ENCODE measurements at places on chromosomes 11 and 22.

GRCh38 chr11:108591893-108592292 lies 1.7 kb downstream of the EXPH5 start:
- no peak for DNase-seq

DNA sequence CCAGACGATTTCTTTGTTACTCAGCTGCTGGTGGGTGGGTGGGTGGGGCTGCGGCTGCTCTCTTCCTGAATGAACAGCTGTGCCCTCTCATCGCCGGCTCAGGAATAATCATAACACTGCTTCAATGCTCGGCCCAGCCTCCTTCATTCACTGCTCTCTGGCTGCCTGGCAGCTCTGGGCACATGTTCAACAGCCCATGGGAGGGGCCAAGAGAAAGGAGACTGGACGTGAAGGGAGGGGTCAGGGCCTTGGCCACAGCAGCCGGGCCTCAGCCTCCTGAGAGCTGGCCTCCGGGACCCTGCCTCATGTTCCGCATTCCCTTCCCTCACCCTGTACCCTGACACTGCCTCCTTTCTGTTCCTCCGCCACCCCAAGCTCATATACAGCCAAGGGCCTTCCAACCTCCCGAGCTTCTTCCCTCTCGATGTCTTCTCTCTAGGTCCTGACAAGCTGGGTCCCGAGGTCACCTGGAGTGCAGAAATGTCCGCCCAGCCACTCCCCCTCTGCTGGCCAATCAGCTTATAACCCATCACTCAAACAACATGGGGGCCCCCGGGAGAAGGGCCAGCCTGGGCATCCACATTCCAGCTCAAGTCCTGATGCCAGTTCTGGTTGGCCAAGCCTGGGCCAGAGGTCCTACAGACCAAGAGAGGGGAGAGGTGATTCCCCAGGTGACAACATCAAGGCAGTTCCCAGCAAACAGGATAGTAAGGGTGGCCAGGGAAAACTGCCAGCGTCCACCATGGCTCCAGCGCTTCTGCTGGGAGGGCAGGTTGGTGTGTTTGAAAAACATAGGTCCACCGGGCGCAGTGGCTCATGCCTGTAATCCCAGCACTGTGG lies 3.2 kb upstream of the CSDC2 start:
- DNase-seq: no peak

DNA sequence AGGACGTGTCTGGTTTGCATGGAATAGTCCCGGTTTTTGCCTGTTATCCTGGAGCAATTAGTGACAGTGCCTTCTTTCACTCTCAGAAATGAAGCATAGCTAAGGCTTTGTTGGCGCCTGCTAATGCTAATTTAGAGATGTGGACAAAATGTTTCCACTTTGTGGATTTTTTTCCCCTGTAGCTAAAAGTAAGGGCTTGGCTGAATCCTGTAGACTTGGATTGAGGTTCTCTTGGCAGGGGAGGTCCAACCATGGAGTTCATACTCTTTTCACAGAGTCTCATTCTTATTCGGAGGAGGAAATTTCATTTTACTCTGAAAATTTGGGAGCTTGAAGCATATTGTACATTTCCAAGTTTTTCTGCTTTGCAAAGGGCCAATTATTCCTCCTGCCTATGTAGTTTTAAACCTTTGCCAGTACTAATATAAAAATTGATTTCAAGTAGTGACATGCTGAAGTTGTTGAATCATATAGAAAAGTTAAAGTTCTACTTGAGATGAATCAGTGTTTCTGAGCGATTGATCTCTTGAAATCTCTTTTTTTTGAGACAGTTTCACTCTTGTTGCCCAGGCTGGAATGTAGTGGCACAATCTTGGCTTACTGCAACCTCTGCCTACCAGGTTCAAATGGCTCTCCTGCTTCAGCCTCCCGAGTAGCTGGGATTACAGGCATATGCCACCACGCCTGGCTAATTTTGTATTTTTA lies 20.0 kb downstream of the PPFIA1 start:
- no peak for DNase-seq

DNA sequence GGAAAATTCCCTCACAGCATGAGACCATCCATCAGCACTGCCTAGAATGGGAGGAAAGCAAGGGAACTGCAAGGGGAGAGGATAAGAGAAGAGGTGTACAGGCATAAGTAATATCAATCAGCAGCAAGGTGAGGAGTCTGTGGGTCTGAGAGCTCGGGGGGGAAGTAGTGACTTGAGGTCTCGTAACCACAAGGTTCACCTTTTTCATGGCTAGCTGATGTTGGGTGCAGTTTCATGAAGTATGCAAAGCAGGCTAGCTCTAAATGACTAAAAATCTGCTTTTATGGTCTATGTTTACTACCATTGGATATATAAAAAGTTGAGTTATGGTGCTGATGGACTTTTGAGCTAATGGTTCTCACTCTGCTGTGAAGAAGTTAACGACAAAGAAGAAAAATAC lies 35.8 kb downstream of the OR4C6 start:
- no peak for DNase-seq

DNA sequence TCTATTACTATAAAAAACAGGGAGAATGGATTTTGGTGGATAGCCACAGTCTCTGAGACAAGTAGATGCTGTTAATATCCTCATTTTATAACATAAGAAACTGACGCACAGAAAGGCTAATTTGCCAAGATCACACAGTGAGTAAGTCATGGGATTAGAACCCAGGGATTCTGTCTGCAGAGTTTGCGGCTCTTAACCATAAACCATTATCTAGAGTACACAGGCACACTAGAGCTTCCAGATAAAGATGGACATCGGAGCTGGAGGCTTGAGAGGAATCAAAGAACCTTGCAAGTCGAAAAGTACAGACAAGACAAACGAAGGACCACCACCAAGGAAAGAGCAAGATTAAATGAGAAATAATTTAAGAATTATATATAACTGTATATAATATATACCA lies 11.3 kb downstream of the LGALS12 start:
- DNase-seq: no peak

DNA sequence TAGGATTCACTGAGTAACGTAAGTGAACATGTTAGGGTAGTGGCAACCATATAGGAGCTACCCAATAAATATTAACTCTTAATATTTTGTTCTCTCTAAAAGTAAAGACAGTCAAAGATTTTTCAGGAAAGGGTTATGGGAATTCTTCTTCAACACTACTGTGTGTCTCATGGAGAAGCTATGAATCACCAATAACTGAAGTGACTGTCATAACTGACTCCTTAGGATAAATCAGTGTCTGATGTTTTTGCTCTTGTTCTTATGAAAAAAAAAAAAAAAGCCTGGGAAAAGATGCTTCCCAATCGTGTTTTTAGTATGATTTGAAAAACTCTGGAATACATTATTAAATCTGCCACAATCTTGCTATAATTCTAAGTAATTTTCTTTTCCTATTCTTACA lies 111.2 kb upstream of the CEP126 start:
- no peak for DNase-seq

DNA sequence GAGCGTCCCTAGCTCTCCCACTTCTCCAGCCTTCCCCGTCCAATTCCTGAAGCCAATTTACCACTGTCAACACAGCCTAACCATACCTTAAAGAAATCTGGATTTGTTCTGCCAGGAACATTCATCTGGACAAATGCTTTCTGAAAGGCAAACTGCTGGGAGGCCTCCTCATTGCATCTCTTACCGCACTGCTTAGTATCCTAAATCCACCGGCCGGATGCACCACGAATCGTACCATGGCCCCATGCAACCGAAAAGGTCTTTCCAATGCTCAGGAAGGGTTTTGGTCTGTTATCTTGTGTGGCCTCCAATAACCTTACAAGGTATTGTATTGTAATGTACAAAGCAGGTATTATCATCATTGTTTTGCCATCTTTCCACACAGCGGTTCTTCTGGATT lies 57.6 kb downstream of the MYH9 start:
- no peak for DNase-seq

GRCh38 chr22:44819966-44820631 lies 67.7 kb downstream of the ARHGAP8 start:
- DNase-seq: no peak

DNA sequence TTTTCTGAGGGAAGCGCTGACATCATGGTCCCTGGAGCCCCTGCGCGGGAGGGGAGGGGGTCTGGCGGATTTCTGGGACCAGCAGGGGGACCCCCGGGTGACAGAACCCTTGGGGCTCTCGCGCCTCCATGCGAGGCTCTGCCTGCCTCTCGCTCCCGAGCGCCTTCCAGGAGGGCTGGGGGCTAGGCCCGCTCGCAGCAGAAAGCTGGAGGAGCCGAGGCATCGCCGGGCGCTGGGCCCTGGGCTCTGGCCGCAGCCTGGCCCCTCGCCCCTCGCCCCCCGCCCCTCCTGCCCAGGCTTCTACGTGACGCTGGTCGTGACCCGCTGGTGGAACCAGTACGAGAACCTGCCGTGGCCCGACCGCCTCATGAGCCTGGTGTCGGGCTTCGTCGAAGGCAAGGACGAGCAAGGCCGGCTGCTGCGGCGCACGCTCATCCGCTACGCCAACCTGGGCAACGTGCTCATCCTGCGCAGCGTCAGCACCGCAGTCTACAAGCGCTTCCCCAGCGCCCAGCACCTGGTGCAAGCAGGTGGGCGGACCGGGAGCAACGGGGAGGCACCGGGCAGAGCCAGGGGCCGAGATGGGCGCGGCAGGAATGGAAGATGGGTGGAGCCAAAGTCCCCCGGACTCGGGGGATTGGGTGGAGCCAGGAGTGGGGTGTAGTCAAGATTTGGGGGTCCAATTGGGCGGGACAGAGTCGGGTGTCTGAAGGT lies 5.4 kb downstream of the BEST1 start:
- DNase-seq: no peak

DNA sequence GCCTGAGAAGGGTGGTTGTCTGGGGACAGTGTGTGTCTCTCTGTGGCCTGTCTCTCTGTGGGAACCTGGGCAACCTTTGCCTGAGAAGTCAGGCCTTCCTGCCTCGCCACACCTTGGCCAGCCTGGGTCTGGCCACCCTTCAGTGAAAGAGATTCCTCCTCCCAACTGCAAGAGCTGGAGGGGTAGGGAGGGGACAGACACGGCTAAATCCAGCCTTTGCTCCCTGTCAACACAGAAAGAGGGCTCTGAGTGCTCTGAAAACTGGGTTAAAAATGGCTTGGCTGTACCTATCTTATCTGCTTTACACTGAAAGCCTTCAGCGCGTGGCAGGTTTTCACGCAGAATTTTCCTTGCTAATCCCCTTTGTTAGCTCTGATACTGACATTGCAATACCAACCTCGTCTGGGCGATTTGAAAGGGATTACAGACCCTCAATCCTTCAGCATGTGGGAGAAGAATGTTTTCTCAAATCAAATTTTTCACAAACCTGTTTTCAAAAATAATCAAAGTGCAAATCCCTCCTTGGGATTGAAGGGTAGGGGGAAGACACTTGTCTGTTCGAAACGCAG lies 163.7 kb downstream of the DSCAML1 start:
- DNase-seq: no peak

DNA sequence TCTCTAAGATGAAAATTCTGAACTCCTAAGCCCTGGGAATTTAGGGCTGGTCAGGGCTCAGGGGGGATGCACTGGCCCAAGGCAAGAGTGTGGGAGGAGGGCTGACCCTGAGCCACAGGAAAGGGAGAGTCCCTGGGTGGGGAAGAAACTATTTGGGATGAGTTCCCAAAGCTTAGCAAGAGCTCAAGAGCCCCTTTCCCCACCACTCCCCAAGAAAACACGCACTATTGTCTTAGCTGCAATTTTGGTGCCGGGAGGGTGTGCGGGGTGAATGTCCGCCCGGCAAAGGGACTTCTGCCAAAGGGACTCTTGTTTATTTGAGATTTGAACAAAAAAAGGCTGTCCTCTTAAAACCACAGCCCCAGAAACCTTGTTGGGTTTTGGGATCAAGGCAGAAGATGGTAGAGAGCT lies 37.0 kb downstream of the KIAA1671 start:
- DNase-seq: no peak

DNA sequence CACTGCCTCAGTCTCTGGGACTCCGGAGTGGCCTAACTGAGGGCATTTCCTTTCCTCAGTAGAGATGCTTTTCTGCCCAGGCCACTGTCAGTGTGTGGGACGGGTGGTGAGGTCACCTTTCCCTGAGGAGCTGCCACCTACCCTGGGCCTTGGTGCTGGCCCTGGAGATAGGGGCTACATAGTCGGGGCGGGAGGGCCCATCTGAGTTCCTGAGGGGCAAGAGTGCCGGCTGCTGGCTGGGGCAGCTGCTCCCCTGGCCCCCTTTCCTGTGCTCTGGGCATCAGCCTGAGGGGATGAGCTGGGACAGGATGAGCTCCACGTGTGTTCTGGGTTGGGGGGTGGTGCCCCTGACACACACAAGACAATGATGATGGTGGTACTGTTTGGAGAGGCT lies 5.4 kb downstream of the KCNC1 start:
- DNase-seq: no peak

DNA sequence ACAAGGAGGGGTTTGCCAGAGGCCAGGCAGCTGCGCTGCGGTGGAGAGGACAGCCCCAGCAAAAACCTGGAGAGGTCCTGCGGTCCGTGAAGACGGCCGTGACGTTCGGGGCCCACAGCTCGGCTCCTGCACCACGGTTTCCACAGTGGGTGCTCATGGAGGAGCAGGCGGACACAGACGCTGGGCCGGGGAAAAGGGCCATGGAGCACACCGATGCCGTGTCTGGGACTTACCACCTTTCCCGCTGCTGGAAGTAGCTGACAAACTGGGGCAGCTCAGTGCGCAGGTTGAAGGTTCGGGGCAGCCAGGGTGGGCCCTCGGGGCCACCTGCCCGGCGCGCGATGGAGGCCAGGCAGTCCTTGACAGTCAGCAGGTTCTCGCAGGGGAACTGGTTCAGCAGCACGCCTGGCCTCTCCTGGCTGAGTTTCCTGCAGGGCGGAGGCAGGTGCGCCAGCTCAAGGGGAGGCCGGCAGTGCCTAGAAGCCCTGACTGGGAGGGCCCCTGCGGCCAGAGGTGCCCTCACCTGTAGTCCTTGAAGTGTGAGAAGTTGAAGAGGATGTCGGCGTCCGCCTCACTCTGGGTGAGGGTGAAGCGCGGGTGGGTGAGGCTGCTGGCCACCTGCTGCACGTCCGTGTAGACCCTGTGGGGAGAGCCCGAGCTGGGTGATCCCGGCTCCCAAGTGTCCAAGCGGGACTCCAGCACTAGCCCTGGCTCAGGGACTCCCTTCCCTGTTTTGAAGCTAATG lies 12.8 kb downstream of the TTLL12 start:
- DNase-seq: no peak

- no peak for DNase-seq
Measured at GRCh38 chr11:74471668-74472429, 4.5 kb upstream of the KCNE3 start.

GRCh38 chr11:17923217-17923616 lies 89.6 kb downstream of the SERGEF start:
- DNase-seq: no peak

GRCh38 chr11:19453651-19454257 lies 213.0 kb upstream of the E2F8 start:
- DNase-seq: no peak
